GM23248 (cell line): ENCODE measurements at places on chromosomes 2 and 18. TPM values are rescaled to one million over a fixed set of nuclear protein-coding genes. Genes with fewer than 3 reads are reported as not detected.

- DNase-seq: no peak
These were observed 738.3 kb upstream of the HS6ST1 start for GRCh38 chr2:129056959-129057317.

DNA sequence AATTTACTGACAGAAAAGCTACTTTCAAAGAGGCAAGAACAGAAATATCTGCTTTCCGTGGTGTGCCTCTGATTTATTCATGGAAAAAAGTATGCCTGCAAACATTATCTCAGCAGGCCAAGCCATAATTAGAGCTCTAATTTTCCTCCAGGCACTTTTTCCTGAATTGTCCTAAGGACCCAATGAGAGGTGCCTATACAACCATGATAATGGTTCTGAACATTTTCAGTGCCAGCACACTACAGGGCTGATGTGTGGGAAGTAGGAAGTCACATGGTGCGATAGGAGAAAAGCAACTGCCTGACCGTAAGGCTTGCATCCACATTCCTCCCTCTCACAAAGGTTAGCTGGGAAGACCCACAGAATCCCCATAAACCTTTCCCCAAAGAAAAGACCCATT, 45.9 kb upstream of the EGR4 start:
- no peak for DNase-seq

- peak; percentile 83 for DNase-seq
These were observed 40.6 kb upstream of the MAP2 start for GRCh38 chr2:209383212-209383611.

- DNase-seq: no peak
These were observed 1.9 kb downstream of the GALNT5 start for GRCh38 chr2:157259386-157259785.

Gene BUB1
- 16.3 and 21.3 TPM in 2 replicates for total RNA-seq

DNA sequence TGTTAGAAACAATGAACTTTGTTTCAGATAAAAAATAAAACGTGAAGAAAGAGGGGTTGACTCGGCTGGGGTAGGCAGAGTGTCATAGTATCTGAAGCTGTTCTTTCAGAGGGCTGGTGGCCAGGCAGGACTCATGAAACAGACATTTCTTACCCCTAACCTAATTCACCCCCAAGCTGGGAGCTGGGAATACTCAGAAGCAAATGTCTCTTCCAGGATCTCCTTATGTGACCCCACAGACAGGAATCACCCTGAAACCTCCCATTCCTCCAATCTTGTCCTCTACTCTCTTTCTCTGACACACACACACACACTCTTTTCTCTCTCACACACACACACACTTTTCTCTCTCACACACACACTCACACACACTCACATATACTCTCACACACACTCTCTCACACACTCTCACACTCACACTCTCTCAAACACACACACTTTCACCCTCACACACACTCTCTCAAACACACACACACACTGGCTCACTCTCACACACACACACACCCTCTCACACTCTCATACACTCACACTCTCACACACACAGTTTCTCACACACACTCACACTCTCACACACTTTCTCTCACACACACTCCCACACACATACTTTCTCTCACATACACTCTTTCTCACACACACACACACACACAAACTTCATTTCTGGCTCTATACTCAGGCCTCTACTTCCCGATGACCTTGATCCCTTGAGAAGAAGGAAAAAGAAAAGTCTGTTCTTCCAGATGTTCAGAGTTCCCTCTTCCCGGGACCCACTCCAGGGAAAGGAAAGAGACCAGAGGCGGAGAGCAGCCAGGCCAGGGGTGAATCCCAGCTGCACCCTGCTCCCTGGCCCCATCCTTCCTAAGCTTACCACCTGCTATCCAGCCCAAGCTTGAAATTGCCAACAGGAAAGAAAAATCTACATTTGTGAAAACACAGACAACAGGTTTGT, 167.7 kb downstream of the TXNL1 start:
- DNase-seq: no peak

GRCh38 chr2:152322222-152322621, 12.8 kb upstream of the FMNL2 start:
- no peak for DNase-seq

GRCh38 chr18:3368193-3368592, 81.8 kb upstream of the TGIF1 start:
- peak; percentile 79 for DNase-seq

DNA sequence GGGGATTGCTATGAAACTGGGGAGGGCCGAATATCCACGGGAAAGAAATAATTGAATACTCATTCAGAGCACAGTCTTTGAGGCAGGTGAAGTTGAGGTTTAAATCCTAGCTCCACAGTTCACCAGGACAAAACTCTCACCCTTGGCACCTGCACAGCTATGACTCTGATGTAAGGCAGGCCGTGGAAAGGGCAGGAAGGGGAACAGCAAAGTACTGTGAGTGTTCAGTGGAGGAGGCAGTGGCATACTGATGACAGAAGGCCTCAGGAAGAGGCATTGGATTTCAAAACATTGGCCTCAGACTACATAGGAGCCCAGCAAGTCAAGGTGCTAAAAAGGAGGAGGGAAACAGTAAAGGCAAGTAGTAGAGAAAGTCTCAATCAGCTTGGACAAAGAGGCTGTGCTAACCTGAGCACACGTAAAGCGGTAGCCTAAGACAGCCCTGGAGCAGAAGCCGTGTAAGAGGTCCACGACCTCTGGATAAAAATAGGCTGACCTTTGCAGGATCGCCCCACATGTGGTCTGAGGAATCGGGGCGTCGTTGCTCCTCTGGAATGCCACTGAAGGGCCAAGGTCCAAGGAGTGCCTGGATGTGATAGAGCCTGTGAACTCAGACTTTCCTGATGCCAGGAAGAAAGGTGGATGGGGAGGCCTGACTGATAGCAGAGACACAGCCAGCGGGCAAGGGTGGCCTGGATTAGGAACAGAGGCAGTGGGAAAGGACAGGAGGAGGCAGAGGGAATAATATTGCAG, 243.6 kb downstream of the PID1 start:
- no peak for DNase-seq

GRCh38 chr2:39994151-39994550, 215.1 kb upstream of the THUMPD2 start:
- peak; percentile 93 for DNase-seq

DNA sequence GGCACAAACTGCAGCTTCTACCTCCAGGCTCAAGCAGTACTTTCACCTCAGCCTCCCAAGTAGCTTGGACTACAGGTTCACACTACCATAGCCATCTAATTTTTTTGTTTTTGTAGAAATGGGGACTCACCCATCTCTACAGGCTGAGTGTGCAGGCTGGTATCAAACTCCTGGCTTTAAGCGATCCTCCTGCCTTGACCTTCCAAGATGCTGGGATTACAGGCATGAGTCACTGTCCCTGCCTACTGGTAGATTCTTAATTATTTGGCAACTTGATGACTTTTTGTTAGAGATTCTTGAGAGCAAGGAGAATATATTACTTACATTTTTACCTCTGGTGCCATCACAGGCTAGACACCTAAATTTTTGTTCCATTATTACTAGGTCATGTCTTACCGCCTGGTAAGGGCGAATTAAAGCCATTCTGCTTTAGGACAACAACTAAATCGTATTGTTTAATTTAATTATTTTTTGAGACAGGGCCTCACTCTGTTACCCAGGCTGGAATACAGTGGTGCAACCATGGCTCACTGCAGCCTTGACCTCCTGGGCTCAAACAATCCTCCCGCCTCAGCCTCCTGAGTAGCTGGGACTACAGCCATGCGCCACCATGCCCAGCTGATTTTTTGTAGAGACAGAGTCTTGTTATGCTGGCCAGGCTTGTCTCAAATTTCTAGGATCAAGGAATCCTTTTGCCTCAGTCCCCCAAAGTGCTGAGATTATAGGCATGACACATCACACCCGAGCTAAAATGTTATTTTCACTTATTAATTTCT, 15.7 kb downstream of the DYNC1I2 start:
- peak; percentile 70 for DNase-seq

DNA sequence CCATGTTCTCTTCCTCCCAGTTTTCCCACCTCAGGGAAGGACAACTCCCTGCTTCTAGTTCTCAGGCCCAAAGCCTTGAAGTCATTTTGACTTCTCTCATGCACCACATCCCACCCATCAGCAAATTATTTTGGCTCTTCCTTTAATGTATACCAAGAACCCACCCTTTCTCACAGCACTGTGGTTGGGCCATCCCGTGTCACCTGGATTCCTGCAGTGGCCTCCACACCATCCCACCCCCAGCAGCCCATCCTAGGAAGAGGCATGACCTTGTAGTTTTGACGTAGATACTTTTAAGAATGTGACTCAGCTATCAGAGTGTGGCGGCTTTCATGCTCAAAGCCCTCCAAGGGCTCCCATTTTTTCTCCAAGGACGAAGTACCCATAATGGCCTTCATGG, 25.6 kb upstream of the CCDC68 start:
- no peak for DNase-seq

DNA sequence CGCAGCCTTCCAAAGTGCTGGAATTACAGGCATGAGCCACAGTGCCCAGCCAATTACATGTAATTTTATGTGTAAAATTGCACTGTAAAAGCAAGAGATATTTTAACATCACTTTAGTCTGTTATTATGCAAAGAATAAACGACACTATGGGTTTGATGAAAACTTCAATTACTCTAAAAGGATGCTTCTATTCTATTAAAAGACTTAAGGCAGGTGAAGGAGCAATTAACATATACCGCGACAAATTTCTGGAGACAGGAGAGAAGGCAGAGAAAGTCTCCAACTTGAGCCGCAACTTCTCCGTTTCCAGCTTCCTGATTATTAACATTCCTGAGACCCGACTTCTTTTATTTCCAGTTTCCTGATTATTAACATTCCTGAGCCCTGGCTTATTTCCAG, 53.7 kb downstream of the FAM210A start:
- DNase-seq: no peak

GRCh38 chr2:45776160-45776955, 124.9 kb downstream of the PRKCE start:
- peak; percentile 72 for DNase-seq
